Activated CD8-positive, alpha-beta memory T cell treated with anti-CD3 and anti-CD28 coated beads for 1 hour (primary cell): ENCODE measurements at places on chromosomes 2 and 18.
A peak's percentile ranks its signal among the peaks of the same experiment; 100 is the strongest.

GRCh38 chr2:30255466-30256408 is 24.4 kb downstream of the LBH start:
- DNase-seq: no peak

GRCh38 chr2:99256677-99257076 is 1.2 kb upstream of the LYG2 start:
- no peak for DNase-seq

DNA sequence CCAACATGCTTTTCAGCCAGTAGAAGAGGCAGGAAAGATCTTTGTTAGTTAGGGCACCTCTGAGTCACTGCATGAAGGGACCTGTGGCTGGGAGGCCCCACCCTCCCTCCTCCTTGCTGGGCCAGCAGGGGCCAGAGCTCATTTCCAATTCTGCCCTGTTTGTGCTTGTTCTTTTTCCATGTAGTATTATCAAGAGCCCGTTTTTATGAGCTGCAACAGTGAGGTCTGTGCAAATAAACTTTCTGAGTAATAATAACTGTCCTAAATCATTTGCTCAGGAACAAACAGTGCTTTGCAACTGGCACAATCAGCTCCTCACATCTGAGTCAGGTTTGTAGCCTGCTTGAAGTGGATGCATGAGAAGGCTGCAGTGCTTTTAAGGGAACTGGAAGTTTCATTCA is 128.0 kb downstream of the ARL4C start:
- no peak for DNase-seq

DNA sequence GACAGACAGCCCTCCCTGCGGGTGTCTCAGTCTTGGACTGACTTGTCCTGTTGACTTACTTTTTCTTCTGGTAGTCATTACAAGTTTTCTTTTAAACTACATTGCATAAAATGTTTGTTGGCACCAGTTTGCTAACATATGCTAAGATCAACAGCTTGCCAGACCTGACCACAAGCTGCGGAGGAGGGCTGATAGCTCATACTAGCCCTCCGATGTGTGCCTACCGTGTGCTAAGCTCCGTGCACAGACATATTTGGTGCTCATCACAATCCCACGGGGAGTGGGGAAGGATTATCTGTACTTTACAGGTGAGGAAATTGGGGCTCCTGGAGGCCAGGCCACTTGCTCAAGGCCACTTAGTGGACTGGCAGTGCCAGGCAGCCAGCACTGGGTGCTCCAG is 72.8 kb upstream of the YPEL5 start:
- no peak for DNase-seq

- no peak for DNase-seq
Observed at GRCh38 chr2:118053681-118054080, 34.6 kb upstream of the INSIG2 start.

DNA sequence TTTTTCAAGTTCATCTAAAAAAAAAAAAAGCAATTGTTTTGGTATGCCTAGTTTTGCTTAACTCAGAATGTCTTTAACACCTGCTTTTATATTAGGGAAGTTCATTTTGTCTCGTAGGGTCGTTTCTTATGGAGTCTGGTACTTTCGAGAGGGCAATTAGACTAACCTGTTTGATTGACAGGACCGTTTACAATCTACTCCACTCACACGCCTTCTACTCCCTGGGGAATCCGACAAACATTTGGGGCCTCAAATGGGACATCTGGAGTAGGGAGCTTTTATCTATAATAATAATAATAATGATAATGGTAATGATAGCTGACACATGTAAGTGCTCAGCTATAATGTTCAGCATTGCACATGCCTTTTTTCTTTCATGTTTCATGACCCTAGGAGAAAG is 261.6 kb upstream of the RASGRP3 start:
- no peak for DNase-seq

DNA sequence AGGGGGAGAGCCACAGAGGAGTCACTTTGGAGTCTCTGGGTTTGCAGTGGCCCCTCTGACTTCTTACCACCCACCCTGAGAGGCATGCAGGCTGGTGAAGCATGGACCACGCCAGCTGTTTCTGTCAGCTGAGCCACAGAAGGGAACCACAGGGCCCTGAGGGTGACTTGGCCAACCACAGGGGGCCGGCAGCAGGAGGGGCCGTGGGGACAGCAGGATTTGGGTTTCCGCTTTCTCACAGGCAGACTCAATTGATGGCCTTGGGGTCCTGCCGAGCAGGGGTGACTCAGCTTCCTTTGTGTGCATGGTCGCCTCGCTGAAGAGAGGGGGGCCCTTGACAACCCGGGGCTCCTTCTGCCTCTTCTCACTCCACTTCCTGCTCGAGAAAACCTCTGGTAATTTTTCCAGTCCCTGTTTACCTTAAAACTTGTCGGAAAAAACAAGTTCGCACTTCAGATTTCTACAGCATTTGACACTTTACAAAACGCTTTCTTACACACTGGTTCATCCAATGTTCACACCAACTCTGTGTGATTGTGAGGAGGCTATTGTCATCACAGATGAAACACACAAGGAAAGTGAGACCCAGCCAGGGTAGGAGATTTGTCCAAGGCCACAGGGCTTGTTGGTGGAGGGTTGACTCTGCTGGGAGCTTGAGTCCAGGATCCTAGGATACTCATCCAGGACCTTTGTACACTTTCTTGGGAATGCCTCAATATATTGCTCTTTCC is 311.2 kb downstream of the LPIN1 start:
- DNase-seq: peak; percentile 17
